ENCODE measurements at places on chromosomes 6 and 20. TPM values are rescaled to one million over a fixed set of nuclear protein-coding genes. Genes with fewer than 3 reads are reported as not detected.

GRCh38 chr20:22512911-22513489 lies 71.4 kb downstream of the FOXA2 start:
- DNase-seq: no peak

DNA sequence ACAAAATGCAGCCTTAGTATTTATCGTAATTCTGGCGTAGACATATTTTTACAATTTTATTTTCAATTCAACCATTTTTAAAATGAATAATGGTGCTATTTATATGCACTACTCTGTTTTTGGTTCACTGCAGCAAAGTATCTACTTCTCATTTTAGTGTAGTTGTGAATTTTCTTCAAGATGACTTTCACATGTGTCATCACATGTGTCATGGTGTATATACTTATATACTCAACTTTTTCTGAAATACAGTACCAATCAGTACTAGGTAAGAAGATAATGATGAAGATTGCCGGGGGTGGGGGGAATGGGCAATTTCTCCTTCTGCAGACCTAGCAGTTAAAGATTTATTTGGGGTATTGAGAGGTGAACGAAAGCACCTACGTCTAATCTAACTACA lies 634.5 kb downstream of the PHF3 start:
- no peak for DNase-seq

DNA sequence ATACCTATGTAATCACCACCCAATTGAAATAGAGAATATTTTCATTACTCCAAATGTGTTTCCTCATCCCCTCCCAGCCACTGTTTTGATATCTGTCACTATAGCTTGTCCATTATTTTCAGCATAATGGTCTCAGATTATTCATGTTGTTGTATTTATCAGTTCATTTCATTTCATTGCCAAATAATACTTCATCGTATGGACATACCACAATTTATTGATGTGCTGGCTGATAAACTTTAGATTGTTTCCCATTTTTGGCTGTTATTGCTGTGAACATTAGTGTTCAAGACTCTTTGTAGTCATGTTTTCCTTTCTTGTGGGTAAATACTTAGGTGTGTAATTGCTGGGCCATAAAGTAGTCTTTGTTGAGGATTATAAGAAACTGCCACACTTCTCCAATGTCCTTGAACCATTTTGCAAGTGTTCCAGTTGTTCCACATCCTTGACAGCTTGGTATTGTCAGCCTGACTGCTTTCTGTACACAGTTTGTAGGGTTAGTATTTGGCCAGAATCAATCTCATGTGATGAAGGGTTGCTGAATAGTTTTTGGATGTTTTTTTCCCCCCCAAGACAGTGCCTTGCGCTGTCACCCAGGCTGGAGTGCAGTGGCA lies 44.3 kb downstream of the JARID2 start:
- no peak for DNase-seq

DNA sequence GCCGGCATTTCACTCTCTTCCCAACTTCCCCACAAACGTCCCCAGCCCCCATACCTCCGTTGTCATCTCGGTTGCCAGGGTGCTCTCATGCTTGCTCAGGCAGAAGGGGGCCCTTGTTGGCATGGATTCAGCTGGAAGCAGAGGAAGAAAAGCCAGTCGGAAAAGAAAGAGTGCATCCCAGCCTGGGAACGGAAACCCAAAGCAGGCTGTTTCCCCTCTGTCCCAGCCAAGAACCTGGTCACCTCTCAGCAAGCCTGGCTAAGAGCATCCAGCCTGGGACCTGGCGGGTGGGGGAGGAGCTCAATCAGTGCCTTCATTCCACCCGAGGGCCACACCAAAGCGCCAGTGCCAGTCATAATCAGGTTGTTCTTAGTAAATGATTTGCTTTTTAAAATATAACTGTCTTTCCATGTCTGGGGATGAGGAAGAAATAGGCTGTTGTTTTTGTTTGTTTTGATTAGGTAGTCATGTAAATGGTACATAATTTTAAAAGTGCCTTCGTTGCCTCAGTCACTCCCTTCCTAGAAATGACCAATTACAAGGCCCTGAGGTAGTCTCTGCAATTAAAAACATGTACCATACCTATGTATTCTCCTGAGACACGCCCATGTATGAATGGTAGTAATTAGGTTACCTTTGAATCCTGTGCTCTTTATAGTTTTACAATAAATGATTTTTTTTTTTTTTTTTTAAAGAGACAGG lies 21.1 kb downstream of the CHMP4B start:
- no peak for DNase-seq

DNA sequence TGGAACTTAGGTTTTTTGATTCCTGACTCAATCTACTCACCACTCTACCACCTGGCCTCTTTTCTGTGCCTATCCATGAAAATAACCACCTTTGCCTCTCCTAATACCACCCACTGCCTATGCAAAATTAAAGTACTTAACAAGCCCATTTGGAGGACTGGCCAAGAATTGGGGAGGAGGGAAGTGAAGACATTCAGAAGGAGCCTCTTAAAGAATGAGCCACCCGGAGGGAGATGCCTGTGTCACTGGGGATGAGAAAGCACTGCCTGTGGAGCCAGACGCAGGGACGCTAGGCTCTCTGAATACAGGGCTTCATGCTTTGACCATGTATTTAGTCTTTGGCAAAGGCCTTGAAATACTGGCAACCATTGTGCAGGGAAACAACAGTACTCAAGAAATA lies 40.0 kb upstream of the MRPS10 start:
- no peak for DNase-seq

DNA sequence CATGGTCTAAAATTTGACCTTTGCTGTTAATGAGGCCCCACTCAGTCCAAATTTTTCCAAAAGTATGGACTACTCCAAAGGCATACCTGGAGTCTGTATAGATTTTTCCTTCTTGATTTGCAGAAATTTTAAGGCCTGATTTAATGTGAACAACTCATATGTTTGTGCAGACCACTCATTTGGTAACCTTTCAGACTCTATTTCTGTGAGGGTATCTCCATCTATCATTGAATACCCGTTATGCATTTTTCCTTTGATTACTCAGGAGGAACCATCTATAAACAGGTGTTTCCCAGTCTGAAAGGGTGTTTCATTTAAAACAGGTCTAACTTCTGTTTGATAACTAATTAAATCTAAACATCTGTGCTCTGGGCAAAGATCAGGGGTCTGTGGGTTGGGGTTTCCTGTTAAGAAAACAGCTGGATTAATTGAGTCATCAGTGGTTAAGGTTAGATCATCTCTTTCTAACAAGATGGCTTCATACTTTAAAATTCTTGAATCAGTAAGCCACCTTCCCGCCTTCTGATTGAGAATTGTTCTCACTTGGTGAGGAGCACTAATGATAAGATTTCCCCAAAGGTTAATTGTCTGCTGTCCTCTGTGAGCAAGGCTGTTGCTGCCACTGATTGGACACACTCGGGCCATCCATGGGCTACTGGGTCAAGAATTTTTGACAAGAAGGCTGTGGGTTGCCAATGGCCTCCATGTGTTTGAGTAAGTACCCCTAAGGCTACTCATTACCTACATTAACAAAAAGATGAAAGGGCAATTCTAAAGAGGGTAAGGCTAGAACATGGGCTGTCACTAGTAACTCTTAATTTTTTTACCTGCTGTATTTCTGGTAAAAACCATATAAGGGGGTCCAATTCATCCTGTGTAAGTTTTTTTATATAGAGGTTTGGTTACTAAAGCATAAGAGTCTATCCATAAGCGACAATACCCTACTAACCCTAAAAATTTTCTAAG lies 24.1 kb downstream of the HLA-B start:
- no peak for DNase-seq

Gene CLIC5
- 0.85 TPM for total RNA-seq

Gene TNXB
- 2.1 TPM for total RNA-seq

Gene TULP4
- total RNA-seq: 57.1 TPM
